Activated CD4-positive, alpha-beta T cell treated with anti-CD3 and anti-CD28 coated beads for 4 hours (primary cell): ENCODE measurements at places on chromosomes 4 and X.
A peak's percentile ranks its signal among the peaks of the same experiment; 100 is the strongest.

DNA sequence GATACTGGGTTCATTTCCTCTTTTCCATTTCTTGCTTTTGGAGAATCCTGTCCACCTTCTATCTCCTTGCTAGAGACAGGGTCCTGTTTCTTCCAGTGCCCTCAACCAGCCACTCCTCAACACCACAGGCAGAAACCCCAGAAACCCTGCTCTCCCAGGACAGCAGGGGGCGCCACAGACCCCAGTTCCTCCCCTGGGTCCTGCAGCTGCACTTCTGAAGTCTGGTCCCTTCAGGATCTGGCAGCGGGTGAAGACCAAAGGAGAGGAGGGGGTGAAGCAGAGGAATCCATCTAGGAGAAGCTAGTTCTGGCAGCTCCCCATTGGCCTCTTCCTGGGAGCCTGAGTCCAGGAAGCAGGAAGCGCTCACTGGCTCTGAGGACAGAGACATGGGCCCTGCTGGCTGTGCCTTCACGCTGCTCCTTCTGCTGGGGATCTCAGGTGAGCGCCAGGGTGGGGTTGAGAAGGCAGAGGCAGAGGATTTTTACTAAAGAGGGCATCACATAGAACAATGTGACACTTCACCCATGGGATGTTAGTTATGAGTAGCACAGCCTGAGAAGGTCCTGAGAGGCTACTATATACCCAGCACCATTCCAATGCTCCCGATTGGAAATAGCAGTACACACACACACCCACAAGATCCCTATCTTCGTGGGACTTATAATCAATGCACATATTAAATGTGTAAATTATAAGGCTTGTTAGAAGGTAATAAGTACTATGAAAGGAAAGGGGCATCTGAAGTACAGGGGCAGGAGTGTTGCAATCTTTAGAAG is at the start of gene PRSS48:
TSS of gene PRSS48 (plus strand) at position 375 of the 776 bp plus-strand sequence. CDS start at position 387, 12 bp downstream.
- DNase-seq: peak; percentile 8

DNA sequence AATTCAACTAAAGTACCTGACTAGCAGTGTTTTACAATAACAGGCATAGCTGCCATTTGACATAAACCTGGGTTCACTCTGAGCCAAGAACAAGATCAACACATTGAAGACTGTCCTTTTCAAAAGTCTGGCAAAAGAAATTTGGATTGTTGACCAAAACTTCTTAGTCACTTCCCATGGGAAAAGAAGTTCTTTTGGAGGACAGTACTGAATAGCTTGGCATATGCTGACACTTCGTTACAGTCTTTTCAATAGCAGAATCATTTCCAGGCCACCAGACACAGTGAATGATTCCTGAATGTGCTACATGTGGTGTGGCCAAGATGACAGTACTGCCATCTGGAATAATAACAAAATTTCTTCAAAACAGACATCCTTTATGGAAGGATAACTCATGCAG is 560.3 kb downstream of the GRID2 start:
- DNase-seq: no peak

DNA sequence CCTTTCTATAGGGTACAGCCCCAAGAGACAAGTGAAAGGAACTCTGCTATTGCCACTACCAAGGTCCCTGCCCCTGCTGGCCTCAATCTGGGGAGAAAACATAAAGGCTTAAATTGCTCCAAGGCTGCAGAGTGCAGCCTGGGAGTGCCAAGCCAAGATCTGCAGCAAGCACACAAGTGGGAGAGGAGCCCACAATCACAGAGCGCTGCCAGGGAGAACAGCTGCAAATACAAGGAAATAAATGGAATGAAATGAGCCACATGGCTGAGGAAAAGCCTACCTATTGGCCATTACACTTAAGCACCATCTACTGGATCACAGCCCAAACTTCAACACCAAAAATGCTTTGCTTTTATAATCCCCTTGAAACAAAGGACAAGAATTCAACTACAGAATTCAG is 582.4 kb downstream of the FAM133A start:
- DNase-seq: no peak

- DNase-seq: no peak
Measured at GRCh38 chrX:136828830-136829229, 48.1 kb upstream of the ARHGEF6 start.

GRCh38 chr4:107492566-107492965 is 227.5 kb downstream of the PAPSS1 start:
- no peak for DNase-seq
